ENCODE measurements at places on chromosomes 16 and 17. TPM values are rescaled to one million over a fixed set of nuclear protein-coding genes. Genes with fewer than 3 reads are reported as not detected.

GRCh38 chr17:73900516-73900915 lies 256.3 kb upstream of the SDK2 start:
- no peak for DNase-seq

Gene CBFA2T3
- total RNA-seq = 0.95 TPM

- no peak for DNase-seq
Observed at GRCh38 chr16:88962478-88963152, 14.4 kb downstream of the CBFA2T3 start.

Gene HOXB5
- 2.5 TPM for total RNA-seq

GRCh38 chr16:50688867-50689266 lies 4.5 kb upstream of the NOD2 start:
- no peak for DNase-seq

GRCh38 chr17:73156166-73156840 lies 8.5 kb upstream of the SSTR2 start:
- peak; percentile 70 for DNase-seq

GRCh38 chr16:73154063-73154870 lies 106.3 kb upstream of the ZFHX3 start:
- DNase-seq = peak; percentile 73

- no peak for DNase-seq
Observed at GRCh38 chr16:81478876-81479511, 34.4 kb downstream of the CMIP start.

DNA sequence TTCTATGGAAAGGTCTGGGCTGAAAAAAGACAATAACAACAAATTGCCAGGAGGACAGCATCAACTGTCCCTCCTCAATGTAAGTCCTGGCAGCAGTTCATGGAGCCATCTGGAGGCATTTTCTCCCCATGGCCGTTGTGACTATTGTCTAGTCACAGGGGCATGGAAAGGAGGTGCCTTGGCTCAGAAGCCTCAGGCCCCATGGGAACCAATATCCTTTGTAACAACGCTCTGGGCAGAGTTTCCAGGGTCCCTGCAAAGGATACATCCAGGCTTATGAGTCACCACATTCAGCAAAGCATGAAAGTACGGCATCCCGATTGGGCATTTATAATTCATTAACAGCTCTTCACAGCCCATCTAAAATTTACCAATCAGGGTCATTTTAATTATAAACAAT lies 85.2 kb downstream of the GLG1 start:
- no peak for DNase-seq

DNA sequence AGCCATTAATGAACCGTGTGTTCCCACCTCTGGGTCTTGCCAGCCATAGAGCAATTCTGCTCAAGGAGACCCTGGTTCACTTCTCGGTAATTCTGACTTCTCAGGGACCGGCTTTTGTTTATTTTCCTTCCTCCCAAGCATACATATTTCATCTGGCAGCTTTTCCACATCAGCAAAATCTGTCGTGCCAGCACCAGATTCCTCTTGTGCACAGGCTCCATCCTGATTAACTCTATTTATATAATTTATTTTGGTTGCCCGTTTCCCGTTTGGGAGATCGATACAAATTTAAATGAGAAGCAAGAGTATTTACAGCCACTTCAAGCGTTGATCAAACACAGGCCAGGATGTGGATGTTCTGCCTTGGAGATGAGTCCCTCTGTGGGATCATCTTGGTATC lies 161.9 kb upstream of the XYLT1 start:
- no peak for DNase-seq

- peak; percentile 61 for DNase-seq
Observed at GRCh38 chr17:61408151-61409041, 8.8 kb downstream of the TBX2 start.

GRCh38 chr16:79498928-79499327 lies 101.6 kb downstream of the MAF start:
- DNase-seq = no peak

Gene CCL13
- total RNA-seq = not detected

- DNase-seq = no peak
Observed at GRCh38 chr16:64983963-64984362, 137.9 kb downstream of the CDH11 start.

Gene KCNH6
- not detected for total RNA-seq

Gene IL21R
- 0.28 TPM for total RNA-seq

Gene ARHGDIG
- 5.7 TPM for total RNA-seq

Gene NFATC2IP
- 17.4 TPM for total RNA-seq

Gene ITGAD
- not detected for total RNA-seq

GRCh38 chr17:30251931-30252330 lies 16.4 kb upstream of the SLC6A4 start:
- no peak for DNase-seq

GRCh38 chr16:2963723-2964474 lies at the start of gene KREMEN2:
KREMEN2 (plus strand) TSS chr16:2964275; CDS start chr16:2964521, 246 bp downstream.
- DNase-seq = no peak

DNA sequence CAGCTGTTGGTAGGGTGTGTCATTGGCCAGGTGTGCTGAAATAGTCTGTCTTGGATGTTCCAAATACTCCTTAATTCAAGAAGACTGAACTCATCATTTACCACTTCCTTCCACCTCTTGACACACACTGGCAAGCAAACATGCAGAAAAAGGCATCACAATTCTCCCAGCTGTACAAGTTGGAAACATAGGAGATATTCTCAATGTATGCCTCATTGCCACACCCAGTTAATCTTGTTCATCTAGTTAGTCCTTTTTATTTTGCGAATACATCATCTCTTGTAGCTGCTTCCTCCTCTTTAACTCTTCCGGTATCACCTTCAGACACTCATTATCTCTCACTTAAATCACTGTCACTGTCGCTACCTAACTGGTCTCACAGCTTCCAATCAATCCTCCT lies 75.1 kb upstream of the GOT2 start:
- no peak for DNase-seq

DNA sequence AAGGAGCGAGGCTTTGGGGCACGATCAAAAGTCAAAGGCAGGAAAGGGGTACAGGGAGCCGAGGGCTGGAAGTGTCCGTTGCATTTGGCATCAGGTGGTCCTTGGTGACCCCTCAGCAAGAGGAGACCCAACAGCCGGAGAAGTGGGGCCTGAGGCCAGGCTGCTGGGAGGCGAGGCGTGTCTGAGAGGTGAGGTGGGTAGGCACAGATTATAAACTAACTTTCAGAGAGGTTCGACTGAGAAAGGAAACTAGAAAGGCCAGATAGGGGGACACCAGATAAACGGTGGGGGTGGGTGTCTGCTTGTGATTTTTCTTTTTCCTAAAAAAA lies 3.6 kb downstream of the PECAM1 start:
- no peak for DNase-seq

GRCh38 chr17:30505868-30506417 lies 28.7 kb downstream of the GOSR1 start:
- DNase-seq = no peak

DNA sequence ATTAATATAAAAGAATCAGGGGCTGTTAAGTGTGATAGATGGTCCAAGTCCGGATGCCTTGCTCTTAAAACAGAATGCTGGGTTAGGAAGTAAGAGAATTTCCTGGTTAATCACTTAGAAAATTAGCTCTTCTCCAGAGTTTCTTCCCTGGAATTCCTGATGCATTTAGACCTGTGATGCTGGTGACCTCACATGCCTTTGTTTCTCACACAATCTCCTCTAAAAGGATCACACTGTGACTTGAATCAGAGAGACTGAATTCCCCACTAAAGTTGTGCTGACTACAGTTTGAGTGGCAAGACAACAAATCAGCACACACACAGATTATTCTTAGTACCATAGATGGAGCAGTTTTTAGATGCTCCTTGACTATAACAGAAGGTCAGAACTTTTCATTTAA lies 4.4 kb upstream of the RNF43 start:
- DNase-seq = no peak

- no peak for DNase-seq
Observed at GRCh38 chr17:19242323-19242722, 5.2 kb downstream of the EPN2 start.

Gene STX8
- 94.2 TPM for total RNA-seq

- DNase-seq = no peak
Observed at GRCh38 chr16:85256190-85256739, 144.0 kb upstream of the CIBAR2 start.

GRCh38 chr16:19382887-19383816 lies 34.5 kb upstream of the TMC5 start:
- DNase-seq = no peak

DNA sequence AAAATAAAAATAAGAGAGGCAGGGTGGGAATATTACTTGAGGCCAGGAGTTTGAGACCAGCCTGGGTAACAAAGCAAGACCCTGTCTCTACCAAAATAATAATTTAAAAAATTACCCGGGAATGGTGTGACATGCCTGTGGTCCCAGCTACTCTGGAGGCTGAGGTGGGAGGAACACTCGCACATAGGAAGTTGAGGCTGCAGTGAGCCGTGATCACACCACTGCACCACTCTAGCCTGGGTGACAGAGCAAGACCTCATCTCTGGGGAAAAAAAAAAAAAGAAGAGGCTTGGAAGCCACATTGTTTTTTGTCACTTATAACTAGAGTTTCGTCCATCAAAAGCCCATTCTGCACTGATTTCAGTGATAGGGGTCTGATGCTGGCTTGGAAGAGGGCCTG lies 3.3 kb upstream of the TMEM235 start:
- no peak for DNase-seq

- no peak for DNase-seq
Observed at GRCh38 chr17:82188001-82188961, 24.4 kb downstream of the CCDC57 start.

Gene CEP112
- 22.9 TPM for total RNA-seq

DNA sequence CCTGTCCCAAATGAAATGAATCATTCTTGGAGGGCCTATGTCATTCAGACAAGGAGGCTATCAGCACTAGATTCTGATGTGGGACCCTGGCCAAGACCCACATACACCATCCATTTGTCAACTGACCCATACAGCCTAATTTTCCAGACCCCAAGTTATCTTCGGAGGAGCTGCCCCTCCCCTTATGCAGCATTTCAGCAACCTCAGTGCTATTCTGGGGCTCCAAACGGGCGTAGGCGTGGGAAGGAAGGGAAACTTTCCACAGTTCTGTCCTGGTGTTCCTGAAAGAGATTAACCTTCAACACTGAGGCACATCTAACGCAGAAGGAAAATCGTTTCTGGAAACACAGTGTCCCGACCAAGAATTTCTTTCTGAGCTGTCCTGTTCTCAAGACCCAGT lies 86.7 kb downstream of the MYH11 start:
- DNase-seq = no peak

Gene PRR15L
- not detected for total RNA-seq

Gene HSD17B1
- 5.3 TPM for total RNA-seq

- DNase-seq = peak; percentile 74
Observed at GRCh38 chr16:79286646-79287423, 313.7 kb downstream of the MAF start.

Gene CMTM3
- total RNA-seq = 12.5 TPM

DNA sequence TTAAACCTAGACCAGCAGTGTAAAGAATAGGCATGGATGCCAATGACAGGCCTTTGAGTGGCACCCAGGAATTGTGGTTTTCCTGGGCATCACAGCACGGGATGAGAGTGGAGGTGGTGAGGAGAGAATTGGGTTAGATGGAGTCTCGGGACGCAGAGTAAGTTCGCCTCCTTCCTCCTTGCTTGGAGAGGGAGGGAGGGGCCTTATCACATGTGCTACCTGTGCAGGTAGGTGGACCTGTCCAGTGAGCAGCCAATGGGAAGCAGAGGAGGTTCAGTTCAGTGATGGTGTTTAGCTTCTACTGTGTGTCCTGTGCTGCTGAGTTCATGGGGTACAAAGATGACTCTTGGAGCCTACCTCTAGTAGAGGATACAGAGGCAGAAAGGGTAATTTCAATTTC lies 14.9 kb downstream of the YPEL2 start:
- DNase-seq = no peak

- DNase-seq = no peak
Observed at GRCh38 chr17:37698132-37698910, 46.5 kb downstream of the HNF1B start.

DNA sequence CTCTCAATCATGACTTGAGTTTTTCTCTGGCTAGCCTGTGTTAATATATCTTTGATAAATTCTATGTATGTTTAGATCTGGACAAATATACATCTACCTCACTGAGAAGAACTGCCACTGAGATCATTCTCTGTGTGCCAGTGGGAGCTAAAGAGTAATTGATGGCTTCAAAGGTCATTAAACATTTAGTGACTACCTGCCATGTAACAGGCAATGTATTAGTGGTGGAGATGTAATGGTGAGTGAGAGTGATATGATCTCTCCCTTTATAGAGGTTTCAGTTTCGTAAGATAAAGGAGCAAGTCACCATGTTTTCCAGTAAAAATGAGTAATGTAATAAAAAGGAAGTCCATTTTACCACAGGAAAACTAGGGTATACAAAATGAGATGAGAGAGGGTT lies 235.8 kb upstream of the CDH8 start:
- no peak for DNase-seq

- no peak for DNase-seq
Observed at GRCh38 chr17:50188531-50188920, 12.9 kb downstream of the COL1A1 start.

DNA sequence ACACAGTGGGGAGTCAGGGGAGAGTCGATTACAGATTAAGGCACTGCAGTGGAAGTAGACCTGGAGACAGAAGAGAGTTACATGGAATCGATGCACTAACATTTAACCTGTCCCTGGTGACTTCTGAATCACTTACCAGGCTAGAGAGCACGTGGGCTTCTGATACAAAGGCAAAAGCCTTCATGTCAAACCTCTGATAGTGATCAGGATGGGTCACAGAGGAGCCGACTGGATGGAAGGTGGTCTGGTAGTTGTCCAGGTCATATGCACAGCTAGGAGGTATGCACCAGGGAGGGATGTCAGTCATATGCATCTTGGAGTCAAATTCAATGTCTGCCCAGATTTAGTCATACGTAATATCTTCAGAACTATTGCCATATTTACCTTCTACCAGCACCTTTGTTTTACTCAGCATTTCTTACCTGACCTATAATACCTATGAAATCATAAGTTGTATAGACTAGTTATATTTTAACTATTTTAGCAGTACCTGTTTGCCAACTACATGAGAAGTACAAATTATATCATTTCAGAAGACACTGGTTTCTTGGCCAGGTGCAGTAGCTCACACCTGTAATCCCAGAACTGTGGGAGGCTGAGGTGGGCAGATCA lies 11.7 kb downstream of the ZP2 start:
- DNase-seq = no peak

DNA sequence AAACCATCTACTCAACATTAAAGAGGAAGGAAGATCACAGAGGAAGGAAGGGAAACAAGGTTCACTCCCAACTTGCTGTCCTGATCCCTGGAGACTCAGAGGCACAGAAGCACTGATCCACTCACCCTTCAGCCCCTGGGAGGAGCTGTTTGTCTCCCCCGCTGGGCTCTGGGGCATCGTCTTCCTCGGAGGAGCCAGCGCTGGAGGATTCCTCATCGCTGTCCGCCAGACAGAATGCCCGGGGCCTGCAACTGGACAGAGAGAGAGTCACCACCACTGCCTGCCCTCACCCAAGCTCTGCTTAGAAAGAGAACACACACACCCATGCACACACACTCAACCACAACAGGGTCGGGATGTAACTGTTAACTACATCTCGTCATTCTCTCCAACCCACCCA lies 24.8 kb upstream of the ERN1 start:
- DNase-seq = no peak

Gene PPY
- total RNA-seq = not detected

Gene TRIM47
- 27.8 TPM for total RNA-seq
